Left forelimb (tissue), 1 donor: ENCODE measurements at places on chromosomes 11 and 22.

GRCh38 chr11:62919476-62919875 is 1.7 kb downstream of the CHRM1 start:
- no peak for DNase-seq

DNA sequence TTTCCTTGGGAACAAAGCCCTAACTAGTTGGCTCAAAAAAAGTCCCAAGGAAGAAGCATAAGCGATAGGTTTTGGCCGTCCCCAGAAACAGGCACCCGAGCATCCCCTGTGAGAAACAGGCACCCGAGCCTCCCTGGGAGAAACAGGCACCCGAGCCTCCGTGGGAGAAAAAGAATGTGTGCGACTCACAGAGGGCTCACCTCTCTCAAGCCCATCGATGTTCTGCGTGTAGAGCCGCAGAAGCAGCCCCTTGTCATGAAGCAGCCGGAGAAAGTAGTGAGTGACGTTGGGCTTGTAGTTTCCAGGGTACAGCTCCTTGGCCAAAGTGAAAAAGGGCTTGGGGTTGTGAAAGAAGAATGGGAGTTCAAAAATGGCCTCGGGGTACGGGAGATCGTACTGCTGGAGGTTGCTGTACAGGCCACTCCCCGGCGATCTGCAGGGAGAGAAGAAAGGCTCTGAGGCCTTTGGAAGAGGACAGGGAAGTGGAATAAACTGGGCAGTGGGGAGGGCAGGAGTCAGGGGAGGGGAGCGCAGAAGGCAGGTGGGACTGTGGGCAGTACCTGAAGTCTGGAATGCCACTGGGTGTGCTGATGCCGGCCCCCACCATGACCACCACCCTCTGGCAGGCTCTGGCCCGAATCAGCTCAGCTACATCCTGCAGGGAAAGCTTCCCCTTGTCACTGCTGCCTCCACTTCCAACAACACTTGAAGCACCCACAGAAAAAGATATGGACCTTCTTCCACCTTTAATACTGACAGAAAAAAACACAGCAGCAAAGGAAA is 3.2 kb downstream of the SIRT3 start:
- no peak for DNase-seq

GRCh38 chr11:47393163-47394049 is 15.0 kb upstream of the SLC39A13 start:
- DNase-seq: no peak

DNA sequence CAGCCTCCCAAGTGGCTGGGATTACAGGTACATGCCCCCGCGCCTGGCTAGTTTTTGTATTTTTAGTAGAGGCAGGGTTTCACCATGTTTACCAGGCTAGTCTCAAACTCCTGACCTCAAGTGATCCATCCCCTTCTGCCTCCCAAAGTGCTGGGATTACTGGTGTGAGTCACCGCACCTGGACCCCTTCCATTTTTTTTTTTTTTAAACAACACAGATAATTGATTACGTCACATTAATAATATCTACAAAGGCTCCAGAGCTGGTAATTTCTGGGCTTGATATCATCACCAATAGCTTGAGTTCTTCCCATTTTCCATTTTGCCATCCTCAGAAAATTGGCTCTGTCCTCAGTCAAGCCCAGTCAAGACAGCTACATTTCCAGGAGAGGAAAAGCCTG is 7.2 kb downstream of the TTLL1 start:
- DNase-seq: no peak
